ENCODE measurements at places on chromosomes 4 and X.

DNA sequence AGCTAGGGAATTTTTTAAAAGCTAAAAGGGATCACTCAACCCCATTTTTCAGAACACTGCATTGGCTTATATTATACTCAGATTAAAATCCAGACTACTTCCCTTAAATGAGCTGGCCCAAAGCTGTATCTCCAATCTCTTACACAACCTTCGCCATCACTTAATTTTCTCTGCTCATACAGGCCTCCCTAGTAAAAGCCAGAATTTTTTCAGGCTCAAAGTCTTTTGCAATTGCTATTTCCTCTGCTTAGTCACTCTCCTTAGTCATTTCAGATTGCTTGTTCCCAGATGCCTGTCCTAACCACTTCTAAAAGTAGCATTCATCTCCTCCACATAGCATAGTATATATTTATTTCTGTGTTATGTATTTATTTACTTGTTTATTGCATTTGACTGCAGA, 1587.9 kb upstream of the ADGRL3 start:
- no peak for DNase-seq

DNA sequence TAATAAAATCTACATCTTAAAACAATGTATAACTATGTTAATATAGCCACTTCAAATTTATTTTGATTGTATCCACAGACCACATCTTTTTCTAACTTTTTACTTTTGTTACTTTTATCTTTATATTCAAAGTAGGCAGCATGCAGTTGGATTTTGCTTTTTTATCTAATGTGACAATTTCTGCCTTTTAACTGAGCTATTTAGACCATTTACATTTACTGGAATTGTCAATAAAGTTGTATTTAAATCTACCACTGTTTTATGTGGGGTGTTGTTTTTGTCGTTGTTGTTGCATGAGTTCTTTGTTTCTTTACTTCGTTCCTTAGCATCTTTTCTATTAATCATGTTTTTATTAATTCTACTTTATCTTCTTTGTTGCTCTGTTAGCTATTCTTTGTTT, 42.0 kb downstream of the NEUROG2 start:
- no peak for DNase-seq

DNA sequence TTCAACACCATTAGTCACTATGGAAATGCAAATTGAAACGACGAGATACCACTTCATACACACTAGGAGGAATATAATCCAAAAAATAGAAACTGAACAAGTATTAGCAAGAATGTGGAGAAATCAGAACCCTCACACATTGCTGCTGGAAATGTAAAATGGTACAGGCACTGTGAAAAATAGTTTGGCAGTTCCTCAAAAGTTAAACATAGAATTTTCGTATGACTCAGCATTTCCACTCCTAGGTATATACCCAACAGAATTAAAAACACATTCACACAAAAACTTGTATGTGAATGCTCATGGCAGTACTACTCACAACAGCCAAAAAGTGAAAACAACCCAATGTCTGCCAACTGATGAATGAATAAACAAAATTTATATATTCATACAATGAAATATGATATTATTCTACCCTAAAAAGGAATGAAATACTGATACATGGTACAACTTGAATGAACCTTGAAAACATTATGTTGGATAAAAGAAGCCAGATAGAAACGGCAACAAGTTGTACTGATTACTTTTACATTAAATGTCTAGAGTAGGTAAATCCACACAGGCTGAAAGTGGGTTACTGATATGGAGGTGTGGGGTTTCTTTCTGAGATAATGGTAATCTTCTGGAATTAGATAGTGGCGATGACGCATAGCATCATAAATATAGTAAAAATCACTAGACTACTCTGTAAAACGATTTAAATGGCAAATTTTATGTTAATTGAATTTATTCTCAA, 22.3 kb downstream of the TEC start:
- DNase-seq, result no peak

GRCh38 chrX:130974323-130974722, 71.3 kb upstream of the ENOX2 start:
- no peak for DNase-seq

DNA sequence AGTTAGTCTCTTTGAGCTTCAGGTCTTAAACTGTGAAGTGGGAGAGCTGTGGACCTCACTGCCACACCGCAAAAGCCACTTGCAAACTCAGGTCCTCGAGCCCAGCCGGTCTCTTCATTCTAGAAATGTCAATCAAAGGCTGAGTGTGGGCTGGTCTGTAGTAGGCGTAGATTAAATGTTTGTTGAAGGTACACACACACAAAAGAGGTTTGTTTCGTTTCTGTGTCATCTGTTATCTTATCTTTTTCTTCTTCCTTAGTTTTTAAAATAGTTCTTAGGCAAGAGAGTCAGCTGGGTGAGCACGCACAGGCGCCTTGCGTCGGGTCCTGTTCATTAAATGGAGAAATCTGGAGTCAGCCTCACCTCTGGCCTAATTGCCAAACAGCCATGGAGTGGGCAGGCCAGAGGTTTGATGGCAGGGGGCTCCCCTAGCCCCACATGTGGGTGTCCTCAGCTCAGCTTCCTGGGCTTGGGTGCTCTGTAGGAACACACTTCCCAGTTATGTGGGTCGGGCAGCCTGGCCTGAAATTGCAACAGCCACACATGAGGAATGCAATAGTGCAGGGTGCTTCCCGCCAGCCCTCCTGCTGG, 836 bp upstream of the PSAPL1 start:
- DNase-seq, result peak; percentile 26

DNA sequence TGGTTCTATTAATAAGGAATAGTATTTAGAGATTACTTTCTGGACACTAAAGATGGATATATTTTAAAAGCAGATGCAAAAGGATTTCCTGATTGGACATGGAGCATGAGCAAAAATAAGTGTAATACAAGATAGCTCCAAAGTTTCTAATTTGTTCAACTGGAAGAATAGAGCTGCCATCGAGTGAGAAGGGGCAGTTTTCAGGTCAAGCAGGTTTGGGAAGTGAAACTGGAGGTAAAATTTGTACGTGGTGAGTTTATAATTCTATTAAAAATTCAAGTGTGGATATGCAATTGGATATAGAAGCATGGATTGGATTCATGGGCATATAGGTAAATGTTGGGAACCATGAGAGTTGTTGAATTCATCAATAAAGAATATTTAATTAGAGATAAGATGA, 31.8 kb downstream of the PRDM8 start:
- DNase-seq, result no peak

- DNase-seq, result no peak
Measured at GRCh38 chr4:121009578-121010478, 62.5 kb downstream of the NDNF start.

GRCh38 chr4:52873861-52874343, 11.8 kb downstream of the RASL11B start:
- no peak for DNase-seq

GRCh38 chr4:8876982-8877779, 5.5 kb upstream of the HMX1 start:
- no peak for DNase-seq

DNA sequence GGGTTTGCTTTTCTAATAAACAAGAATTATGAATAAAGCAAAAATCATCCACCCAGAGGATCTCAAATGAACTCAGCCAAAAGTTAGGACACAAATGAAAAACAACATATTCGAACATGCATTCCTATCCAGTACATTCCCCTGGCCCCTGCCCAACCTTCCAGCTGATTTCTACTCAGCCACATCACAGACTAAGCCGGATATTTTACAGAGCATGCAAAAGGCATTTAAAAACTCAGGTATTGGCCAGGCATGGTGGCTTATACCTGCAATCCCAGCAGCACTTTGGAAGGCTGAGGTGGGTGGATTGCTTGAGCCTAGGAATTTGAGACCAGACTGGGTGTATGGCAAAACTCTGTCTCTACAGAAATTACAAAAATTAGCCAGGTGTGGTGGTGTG, 54.6 kb downstream of the RELL1 start:
- DNase-seq, result no peak

GRCh38 chr4:165381821-165382373, 3.1 kb downstream of the CPE start:
- DNase-seq, result no peak

DNA sequence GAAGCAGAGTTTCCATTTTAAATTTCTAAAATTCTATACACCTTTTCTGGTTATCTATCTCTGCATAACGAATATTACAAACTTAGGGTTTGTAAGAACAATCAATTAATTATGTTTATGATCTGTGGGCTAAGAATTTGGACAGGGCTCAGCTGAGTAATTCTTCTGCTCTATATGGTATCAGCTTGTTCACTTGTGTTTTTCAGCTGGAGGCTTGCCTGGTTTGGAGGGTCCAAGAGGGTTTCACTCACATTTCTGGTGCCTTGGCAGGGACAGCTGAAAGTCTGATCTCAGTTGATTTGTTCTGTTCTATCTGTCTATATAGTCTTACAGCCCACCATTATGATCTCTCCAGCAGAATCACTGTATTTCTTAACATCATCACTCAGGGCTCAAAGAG, 57.8 kb upstream of the ADGRA3 start:
- DNase-seq, result no peak

DNA sequence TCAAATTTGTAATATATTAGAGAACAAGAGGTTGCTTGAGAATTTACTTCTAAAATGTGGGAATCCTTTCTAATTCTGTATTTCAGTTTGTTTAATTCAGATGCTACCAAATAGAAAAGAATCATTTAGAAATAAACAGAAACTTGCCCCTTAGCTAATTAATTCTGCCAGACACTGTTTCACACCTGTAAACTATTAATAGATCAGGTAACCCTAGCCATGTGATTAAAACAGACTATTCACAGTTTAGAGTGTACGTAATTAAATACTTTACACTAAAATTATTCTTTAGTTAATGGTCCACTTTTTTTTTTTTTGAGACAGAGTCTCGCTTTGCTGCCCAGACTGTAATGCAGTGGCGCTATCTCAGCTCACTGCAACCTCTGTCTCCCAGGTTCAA, 124.0 kb downstream of the PTPN13 start:
- DNase-seq, result no peak

DNA sequence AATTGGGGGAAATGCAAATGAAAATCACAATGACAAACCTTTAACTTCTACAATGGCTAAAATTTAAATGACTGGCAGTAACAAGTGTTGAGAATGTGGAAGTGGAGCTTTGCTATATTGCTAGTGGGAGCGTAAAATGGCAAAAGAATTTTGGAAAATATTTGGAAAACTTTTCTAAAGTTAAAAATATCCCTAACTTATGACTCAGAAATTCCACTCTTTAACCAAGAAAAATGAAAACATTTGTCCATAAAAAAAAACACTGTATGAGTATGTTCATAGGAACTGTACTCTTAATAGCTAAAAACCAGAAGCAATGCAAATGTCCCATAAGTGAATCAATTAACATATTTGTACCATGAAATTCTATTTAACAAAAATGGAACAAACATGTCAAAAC, 3.6 kb downstream of the TBCK start:
- no peak for DNase-seq

GRCh38 chr4:87895964-87896621, 63.3 kb downstream of the MEPE start:
- DNase-seq, result no peak

GRCh38 chr4:147050356-147050765, 104.7 kb upstream of the TTC29 start:
- DNase-seq, result no peak

- no peak for DNase-seq
Measured at GRCh38 chr4:144169211-144169610, 28.7 kb upstream of the GYPA start.

- peak; percentile 83 for DNase-seq
Measured at GRCh38 chrX:38805432-38806389, 4.5 kb downstream of the MID1IP1 start.

DNA sequence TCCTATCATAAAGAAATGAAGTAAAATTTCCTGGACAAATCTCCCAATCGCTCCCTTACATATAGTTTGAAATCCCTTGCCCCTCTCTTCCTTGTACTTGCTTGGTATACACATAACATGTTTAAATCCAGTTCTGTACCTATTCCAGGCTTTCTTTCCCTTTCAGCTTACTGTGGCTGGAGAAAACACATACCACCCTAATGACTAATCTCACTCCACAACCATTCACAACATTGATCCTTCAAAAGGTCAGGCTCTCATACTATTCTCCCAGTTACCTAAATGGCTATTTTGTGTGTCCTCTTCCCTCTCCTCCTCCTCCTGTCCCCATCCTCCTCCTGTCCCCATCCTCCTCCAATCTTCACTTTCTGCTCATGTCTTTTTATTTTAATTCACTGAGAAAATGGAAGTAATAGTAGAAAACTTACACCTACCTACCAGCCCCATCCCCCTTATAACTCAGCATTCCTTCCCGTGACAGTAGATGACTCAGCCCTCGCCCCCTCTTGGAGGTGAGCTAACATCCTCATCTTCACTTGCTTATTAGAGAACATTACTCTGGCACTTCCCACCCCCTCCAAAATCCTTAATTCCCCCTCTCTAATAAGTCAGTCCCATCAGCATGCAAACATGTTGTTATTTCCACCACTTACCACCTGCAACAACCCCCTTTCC, 77.5 kb downstream of the IL15 start:
- no peak for DNase-seq

DNA sequence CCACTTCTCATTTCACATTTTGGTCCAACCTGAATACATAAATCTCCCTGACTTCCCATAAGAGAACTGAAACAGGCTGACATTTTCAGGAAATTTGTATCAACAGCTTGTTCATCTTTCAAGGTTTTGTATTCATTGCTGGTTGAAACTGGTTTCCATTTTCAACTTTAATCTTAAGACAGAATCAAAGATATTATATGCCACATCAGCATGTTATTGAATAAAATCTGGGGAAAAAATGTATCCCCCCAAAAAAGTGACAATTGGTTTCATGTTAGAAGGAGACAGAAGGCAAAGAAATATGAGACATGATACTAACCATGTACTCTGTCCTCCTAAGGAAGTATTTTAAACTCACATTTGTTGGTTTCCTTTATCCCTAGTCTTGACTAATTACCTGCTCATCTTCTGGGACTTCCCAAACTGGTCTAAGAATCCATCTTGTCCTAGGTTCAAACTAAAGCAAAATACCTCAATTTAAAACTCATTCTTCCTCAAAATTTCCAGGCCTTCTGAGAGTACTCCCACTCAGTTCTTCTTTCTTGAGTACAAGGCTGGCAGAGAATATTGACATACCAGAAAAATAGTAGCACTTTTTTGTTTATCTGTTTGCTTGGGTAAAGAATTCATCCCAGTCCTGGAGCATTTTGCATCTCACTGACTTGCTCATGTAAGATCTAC, 3.1 kb upstream of the ANTXR2 start:
- no peak for DNase-seq

DNA sequence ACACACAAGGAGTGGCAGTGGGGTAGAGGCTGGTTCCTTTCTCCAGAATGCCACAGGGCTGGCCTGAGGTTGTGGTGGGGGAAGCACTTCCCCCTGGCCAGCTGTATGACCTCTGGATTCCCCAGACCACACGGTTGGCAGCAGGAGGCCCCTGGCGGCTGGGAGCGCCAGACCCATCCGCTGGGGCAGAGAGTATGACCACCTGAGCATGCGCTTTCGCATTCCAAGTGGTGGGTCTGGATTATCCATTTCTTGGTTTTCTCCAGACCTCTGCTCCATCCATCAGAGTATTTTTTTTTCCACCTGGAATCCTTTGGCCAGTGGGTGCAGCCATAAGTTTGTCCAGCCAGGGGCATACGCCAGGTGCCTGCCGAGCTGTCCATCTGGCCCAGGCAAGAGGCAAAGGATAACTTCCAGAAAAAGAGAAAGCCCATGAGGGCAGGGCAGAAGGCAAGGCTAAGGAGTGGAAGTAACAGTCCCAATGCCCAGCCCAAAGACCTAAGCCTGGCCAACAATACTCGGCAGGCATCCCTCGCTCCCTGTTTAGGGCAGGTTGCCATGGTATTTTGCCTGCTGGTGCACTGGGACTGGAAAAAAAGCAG, 39.3 kb downstream of the NHSL2 start:
- no peak for DNase-seq

GRCh38 chrX:17703201-17703600, 34.1 kb upstream of the SCML1 start:
- no peak for DNase-seq
